ENCODE measurements at places on chromosomes 12 and 14. TPM values are rescaled to one million over a fixed set of nuclear protein-coding genes. Genes with fewer than 3 reads are reported as not detected.

PLBD2 gene
- polyA plus RNA-seq, result 12.1 TPM

NPFF gene
- not detected for polyA plus RNA-seq

DNA sequence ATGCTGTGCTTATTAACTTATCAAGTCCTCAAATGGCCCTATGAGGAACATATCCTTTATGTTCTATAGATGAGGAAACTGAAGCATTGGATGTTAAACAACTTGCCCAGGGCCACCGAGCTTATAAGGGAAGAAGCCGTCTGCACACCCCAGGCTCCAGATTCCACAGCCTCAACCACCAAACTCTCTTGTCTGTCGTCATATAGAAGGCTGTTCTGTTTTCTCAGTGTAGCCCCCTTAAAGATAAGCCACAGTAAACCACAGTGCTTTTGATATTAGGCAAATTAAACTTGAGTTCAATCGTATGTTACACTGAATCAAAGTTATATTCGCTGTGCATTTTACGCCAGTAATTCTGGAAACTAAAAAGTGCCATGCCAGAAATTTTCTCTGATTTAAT is 116.7 kb downstream of the PRKCH start:
- no peak for DNase-seq

KRT81 gene
- 1.9 TPM for polyA plus RNA-seq

AVPR1A gene
- not detected for polyA plus RNA-seq

GRCh38 chr12:121530600-121531355 is 50.0 kb downstream of the KDM2B start:
- DNase-seq, result no peak

C14orf39 gene
- 0.13 TPM for polyA plus RNA-seq

CLEC6A gene
- not detected for polyA plus RNA-seq

DNA sequence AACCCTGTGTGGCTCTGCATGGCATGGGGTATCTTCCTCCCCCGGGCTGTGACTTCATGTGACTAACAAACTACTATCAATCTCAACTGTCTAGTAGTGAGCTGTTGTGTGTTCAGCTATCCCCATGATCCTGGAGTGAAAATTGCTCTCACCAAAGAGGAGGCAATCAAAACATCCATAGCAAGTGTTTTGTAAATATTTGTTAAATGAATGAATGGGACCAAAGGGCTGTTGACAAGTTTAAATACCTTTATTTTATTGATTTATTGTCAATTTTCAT is 138.1 kb upstream of the CPM start:
- no peak for DNase-seq
